ENCODE measurements at places on chromosomes 7 and 10.
A peak's percentile ranks its signal among the peaks of the same experiment; 100 is the strongest.

DNA sequence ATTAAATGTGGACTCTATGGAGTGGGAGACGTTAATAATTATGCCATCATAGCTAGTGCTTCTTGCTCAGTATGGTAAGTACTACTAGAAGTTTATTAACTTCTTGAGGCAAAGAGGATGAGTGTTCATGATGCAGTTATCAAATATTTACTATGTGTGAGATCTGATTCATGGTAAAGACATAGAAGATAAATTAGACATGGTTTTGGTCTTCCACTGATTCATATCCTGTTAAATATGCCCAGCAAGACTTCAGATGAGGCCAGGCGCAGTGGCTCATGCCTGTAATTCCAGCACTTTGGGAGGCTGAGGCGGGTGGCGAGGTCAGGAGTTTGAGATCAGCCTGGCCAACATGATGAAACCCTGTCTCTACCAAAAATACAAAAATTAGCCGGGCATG is 547.1 kb upstream of the ANKRD30A start:
- DNase-seq = peak; percentile 74

DNA sequence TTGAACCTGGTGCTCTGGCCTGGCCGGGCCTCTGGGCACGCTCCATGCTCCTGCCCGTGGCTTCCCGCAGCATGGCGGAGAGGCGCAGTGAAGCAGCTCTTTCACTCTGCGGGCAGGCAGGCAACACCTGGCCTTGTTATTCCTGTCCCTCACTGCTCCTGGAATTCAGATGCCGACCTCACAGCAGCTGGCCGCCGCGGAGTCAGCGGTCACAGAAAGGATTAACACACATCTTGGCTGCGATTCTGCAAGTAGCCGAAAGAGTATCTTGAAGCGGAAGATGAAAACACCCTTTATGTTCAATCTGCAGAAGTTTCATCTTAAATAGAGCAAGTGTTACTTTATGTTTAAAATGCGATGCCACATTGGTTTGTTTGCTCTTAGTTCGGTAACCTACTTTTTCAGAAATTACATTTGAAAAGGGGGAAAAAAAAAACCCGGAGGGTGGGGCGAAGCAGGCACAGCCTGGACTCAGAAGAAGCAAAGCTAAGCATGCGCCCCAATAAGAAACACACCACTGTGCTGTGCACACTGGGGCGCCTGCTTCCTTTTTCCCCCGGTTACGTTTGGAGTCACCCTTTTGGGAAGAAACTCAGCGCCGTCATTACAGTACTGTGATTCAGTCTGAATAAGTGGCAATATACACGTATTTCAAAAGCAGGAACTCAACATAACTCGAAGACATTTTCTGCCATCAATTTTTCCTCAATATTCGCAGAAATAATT is 42.3 kb downstream of the BRI3 start:
- DNase-seq = peak; percentile 81

GRCh38 chr10:83995738-83996331 is 143.5 kb upstream of the GHITM start:
- DNase-seq = no peak

GRCh38 chr10:116097239-116097784 is 175.7 kb downstream of the GFRA1 start:
- DNase-seq = no peak

GRCh38 chr7:116998567-116999175 is 45.4 kb downstream of the ST7 start:
- DNase-seq = no peak
